RKO (cell line): ENCODE measurements at places on chromosomes 11 and 22.

- no peak for DNase-seq
Observed at GRCh38 chr11:30561691-30562415, 24.3 kb downstream of the MPPED2 start.

DNA sequence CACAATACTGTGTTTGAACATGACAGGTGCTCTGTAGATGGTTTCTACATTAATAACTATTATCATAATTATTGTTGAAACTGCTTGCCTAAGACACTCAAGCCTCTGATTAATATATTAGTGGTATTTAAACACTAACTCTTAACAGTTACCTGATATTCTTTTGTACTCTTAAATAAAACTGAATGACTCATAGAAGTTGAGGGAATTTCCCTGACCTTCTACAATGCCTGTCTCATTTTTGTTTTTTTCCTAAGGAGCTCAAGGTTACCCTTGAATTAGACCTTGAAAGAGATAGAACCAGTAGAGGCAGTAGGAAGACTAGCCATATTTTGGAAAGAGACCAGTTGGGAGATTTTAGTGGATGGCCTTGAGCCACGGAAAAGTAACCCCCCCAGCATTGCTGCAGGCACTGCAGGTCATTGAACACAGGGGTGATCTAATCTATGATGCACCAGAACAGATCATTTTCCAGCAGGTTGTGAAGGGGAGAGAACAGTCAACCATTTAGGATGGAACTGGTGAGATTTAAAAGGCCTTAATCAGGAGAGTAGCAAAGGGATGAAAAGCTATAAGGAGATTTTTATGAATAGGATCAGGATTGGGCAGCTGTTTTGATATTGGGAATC is 148.3 kb downstream of the PGR start:
- no peak for DNase-seq

- no peak for DNase-seq
Observed at GRCh38 chr11:116656011-116656410, 116.8 kb downstream of the BUD13 start.

DNA sequence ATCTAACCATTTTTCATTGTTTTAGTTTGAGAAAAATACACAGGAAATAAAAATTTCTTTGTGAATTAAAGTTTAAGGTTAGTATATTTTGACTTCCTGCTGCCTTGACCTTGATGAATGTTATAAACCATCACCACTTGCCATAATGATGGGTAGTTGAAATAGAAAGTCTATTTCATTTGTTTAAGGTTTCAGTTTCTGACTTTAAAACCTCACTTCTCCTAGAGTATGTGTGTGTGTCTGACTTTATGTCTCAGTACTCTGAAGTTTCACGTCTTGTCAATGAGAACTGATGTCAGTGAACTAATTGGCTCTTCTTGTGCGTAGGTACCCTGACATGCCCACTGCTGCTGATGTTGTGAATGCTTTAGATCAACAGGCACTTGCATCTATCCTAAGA is 188.2 kb downstream of the METTL15 start:
- DNase-seq = no peak

GRCh38 chr11:10247011-10247410 is 47.0 kb downstream of the SBF2 start:
- DNase-seq = no peak

DNA sequence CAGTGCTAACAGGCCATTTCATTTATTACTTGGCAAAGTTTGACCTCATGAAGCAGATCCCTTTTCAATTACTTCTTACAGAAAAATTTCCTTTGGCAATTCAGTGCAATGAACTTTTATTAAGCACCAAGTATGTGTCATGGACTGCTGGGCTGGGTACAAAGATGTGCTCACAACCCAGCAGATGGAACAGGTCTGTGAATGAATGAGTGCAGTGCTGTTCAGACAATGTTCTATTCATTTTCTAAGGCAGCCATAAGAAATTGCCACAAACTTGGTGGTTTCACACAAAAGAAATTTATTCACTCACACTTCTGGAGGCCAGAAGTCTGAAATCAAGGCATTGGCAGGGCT is 428.5 kb downstream of the SOX6 start:
- DNase-seq = no peak

GRCh38 chr22:45997777-45998637 is 21.0 kb upstream of the WNT7B start:
- DNase-seq = no peak

GRCh38 chr11:5317292-5317691 is 6.8 kb downstream of the OR51B2 start:
- no peak for DNase-seq

- no peak for DNase-seq
Observed at GRCh38 chr11:56103210-56103737, at the start of gene OR8H2. Gene OR8H2 (plus strand): TSS chr11:56103687. CDS start chr11:56105043, 1,356 bp downstream.

DNA sequence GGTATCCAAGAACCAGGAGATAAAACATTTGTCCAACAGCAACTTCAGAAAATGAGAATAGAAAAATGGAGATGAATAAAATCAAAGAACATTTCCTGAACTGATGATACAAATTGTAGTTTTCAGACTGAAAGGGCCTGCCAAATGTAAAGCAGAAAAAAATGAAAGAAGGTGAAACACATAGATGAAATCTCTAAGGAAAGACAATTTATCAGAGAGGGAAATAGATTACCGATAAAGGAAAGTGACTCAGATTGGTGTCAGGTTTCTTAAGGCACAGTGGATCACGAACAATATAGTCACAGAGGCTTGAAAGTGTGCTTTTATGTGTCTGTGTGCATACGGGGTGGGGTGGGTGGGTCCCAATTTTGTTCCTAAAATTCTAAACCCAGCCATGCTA is 4.1 kb upstream of the STT3A start:
- DNase-seq = no peak

DNA sequence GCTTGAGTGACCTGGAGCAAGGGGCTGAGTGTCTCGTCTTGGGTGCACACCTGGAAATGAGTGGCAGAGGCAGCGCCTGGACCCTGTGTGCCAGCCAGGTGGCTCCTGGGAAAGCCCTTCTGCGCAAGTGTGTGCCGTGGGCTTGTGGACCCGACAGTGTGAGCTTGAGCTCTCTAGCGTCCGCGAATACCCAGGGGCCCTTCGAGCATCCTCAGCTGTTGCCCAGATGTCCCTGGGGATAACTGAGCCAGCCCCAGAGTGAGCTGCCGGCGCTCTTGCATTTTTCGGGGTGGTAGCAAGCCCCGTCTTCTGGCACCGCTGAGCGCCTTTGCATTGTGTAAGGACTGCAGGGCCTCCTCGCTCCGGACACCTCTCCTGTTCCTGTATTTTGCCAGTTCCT is 399.2 kb downstream of the TBC1D22A start:
- DNase-seq = no peak

- no peak for DNase-seq
Observed at GRCh38 chr11:47848700-47849155, 578 bp upstream of the NUP160 start.

DNA sequence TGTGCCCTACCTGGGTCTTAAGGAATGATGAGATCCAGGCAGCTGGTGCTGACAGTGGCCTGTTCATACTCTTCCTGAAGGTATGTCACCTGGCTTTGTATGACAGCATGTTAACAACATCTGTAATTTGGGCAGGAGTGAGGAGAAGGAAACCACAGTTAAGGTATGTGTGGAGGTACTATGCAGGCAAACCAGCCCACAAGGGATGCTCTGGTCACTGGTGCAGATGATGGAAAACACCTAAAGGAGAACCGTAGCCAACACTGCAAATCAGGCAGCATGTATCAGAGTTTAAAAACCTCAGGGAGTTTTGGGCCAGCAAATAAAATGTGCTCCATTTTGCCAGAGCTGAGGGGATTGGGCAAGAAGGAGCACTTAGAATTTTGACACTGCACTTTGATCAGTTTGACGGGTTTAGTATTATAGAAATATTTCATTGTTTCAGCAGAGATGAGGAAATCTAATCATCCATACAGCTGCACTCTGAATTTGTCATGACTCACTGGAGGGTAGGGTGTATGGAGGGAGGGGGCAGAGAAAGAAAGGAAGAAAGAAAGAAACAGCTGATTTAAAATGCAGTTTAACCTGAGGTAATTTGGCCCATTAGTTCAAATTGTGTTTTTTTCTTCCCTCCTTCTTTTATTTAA is 260.9 kb downstream of the KIRREL3 start:
- DNase-seq = no peak

GRCh38 chr22:20956258-20957101 is 10.6 kb upstream of the AIFM3 start:
- DNase-seq = peak; percentile 85

GRCh38 chr11:8357505-8357888 is 93.8 kb upstream of the LMO1 start:
- DNase-seq = no peak

DNA sequence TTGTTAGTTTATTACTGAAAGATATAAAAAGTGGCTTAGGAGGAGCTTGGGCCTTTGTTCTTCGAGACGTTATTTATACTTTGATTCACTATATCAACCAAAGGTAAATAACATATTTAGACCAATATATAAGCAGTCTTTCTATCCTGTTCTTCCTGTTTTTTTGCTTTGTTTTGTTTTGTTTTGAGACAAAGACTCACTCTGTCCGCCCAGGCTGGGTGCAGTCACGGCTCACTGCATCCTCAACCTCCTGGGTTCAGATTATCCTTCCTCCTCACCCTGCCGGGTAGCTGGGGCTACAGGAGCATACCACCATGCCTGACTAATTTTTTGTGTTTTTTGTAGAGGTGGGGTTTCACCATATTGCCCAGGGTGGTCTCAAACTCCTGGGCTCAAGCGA is 66.8 kb downstream of the ATM start:
- no peak for DNase-seq

DNA sequence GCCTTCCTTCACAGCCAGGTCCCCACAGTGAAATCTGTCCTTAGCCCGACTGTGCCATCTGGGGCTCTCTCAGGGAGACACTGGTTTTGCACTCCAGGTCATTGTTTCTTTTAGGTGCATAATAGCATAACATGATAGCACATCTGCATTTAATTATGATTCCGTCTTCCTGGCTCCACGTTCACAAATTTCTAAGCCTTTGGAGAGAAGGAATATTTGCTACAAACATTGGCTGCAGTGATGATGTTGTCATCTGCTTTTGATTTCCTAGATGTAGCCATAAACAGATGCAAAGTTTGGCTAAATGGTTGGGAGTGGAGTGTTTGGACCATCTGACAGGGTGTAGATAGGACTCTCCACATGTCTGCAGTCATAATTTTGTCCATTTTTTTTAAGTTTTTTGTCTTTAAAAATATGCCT is 12.0 kb upstream of the CAT start:
- DNase-seq = no peak

DNA sequence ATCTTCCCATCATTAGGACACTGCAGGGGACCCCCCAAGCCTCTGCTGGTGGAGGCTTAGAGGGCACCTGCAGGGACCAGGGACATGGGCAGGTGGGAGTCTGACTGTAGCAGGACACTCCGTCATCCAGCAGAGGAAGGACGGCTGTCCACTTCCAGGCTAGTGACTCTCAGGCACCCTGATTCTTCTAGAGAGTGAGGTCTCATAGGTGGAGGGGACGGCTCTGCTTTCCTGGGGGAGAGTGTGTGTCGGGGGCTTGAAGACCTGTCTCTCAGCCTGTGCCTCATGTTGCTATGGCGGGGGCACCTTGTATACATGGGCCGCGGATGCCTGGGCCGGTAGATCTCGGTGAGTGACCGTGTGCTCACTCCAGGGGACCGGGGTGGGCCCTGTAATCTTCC is 1116.6 kb downstream of the BRD1 start:
- DNase-seq = no peak
